Stimulated activated CD4-positive, alpha-beta T cell treated with anti-CD3 and anti-CD28 coated beads, Interleukin-12 subunit alpha, Interleukin-12 subunit beta, amount 100 ng/mL, for 48 hours (primary cell): ENCODE measurements at places on chromosomes 2 and 18.
A peak's percentile ranks its signal among the peaks of the same experiment; 100 is the strongest.

GRCh38 chr18:41144441-41144840 is 810.6 kb upstream of the PIK3C3 start:
- DNase-seq: no peak

DNA sequence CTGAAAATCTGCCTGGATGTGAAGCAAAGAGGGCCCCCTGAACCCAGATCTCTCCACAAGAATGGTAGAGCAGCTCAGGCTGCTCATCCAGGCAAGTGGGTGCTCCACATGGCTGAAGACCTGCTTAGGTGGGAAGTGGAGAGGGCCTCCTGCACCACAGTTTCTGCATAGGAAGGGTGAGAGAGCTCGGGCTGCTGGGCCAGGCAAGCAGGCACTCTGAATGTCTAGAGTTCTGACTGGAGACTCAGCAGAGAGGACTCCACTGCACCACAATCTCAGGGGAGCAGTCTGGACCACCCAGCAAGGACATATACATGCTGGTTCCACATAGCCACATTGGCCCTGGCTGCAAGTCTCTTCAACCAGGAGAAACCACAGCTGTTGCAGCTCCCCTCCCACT is 52.0 kb downstream of the DSEL start:
- no peak for DNase-seq

- DNase-seq: no peak
Observed at GRCh38 chr2:225020168-225020849, 22.0 kb downstream of the DOCK10 start.

GRCh38 chr2:198657512-198658121 is 800.1 kb downstream of the SATB2 start:
- no peak for DNase-seq

DNA sequence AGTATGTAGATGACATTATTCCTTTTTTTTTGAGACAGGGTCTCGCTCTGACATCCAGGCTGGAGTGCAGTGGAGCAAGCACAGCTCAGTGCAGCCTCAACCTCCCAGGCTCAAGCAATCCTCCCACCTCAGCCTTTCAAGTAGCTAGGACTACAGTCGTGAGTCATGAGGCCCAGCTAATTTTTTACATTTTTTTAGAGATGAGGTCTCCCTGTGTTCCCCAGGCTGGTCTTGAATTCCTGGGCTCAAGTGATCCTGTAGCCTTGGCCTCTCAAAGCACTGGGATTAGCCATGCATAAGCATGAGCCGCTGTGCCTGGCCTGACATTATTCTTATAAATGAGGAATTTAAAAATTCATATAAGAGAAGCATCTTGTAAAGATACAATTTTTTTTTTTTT is 86.9 kb downstream of the FAM117B start:
- DNase-seq: no peak

- DNase-seq: no peak
Observed at GRCh38 chr2:213189001-213189899, 37.8 kb upstream of the IKZF2 start.

DNA sequence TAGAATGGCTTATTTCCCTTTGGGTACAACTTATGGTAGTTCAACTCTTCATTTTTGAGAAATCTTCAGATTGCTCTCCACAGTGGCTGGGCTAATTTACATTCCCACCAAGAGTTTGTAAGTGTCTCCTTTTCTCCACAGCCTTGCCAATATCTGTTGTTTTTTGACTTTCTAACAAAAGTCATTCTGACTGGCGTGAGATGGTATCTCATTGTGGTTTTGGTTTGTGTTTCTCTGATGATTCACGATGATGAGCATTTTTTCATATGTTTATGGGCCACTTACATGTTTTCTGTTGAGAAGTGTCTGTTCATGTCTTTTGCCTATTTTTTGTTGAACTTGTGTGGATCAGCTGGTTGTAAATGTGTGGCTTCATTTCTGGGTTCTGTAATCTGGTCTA is 871.0 kb downstream of the EPHA4 start:
- no peak for DNase-seq

GRCh38 chr2:69376403-69376802 is 10.6 kb downstream of the GFPT1 start:
- DNase-seq: no peak

GRCh38 chr2:60163691-60164090 is 389.8 kb downstream of the BCL11A start:
- DNase-seq: no peak

DNA sequence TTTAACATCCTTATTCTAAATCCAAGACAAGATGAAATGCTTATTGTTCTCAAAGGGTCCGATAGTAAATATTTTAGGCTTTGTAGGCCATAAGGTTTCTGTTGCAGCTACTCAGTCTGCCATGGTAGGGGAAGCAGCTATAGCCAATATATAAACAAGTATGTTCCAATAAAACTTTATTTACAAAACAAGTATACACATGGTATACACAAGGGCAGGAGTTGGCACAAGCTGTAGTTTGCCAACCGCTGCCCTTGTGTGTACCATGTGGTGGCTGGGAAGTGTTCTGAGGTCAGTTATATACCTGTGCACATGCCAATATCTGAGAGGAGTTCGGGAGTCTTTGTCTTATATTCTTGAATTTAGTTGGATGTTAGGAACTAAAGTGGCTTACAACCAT is 126.0 kb upstream of the DNMT3A start:
- no peak for DNase-seq

DNA sequence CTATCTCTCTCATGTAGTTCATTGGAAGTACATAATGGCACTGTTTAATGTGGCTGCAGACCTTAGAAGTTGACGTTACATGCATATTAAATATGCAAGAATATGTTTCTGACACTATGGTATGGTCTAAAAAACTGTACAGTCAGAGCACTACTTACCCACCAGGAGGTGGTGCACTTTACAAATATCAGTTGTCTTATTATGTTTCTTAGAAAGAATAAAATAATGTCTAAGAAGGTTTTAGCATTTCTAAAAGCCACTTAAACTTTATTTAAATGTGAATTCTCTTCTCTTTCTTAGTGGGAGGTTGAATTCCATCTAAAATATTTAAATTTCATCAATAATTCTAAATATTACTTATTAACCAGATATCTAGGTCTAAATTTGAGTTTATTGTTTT is 4.3 kb downstream of the TMEFF2 start:
- DNase-seq: no peak

DNA sequence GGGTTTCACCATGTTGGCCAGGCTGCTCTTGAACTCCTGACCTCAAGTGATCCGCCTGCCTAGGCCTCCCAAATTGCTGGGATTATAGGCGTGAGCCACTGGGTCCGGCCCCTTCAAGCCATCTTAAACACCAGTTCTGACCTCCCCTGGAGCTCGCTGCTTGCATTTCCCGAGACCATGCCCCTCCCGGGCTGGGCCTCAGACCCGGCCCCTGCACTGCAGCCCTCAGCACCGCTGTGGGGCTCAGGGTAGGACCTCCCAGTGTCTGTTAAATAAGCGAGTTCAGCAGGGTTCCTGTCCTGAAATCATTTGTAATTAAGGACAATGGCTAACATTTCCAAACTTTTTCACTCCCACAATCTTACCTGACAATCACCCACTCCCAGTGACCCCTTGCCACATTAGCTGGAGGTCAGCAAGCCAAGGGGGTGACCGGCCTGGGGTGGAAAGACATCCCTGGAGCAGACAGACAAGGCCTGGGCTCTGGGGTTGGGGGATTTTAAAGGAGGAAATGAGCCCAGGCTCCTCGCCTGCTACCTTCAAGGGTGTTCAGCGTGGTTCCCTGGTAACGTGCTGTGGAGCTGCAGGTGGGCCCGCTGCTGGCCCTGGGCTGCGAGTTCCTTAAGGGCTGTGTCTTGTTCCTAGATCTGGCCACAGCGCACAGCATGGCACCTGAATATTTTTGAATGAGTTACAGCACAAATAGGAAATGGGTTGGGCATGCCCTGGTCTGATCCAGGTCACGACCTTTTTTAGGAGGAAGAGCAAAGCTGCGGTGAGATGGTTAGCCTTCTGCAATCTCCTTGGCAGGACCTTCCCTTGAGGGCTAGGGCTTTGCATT is 15.1 kb downstream of the CYS1 start:
- DNase-seq: no peak

DNA sequence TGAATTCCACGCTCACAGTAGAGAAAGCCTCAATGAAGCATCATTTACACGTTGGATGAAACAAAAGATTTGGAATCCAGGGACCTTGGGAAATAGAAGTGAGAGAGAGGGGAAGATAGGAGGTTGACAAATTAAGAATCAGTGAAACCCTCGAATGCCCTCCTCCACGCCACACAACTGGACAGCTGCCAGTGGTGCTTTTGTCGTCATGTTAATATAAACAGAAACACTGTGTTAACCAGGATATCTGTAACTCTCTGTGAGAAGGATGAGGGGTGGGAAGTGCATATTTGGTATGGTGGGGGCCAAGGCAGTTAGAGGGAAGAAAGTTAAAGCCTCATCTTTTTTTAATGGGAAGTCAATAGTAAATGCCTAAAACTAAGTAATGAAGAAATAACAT is 108.7 kb downstream of the GFPT1 start:
- no peak for DNase-seq

DNA sequence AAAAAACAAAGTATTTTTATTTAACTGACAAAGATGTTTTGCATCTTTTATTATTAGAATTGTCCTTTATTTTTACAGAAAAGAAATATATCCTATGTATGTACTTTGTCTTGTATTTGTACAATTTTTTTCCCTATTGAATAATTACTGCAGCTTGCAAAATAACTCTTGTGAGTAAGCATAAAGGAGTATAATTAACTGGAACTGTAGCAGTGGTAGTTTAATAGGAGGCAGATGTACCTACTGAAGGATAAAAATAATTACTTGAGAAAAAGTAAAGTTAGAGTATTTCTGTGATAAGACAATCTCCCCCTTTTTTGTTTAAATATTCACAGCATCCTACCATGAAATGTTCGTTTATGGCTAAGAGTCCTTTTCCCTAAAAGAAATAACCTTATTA is 34.7 kb downstream of the EHBP1 start:
- DNase-seq: no peak

- no peak for DNase-seq
Observed at GRCh38 chr2:39484620-39485495, 47.8 kb upstream of the MAP4K3 start.

GRCh38 chr2:240151477-240152031 is 11.1 kb upstream of the OTOS start:
- DNase-seq: no peak

- DNase-seq: no peak
Observed at GRCh38 chr2:38485734-38486133, 108.7 kb upstream of the ATL2 start.

DNA sequence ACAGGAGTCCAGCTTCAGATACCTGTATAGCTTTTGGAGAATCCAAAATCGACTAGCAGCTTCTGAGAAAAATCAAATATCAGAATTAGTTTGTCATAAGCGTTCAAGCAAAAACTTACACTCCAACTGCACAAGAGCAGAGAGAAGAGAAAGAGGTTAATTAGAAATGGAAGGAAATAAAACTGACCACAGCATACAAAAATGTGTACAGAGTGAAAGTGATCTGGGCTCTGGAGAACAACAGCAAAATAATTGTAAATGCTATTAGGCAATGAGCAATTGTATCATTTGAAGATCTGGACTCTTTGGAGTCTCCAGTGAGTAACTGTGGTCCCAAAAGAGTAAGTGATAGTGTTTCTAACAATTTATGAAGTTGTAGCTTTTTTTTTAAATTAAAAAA is 867.3 kb downstream of the TRIB2 start:
- DNase-seq: no peak

GRCh38 chr18:2653467-2653866 is 2.1 kb upstream of the SMCHD1 start:
- no peak for DNase-seq

DNA sequence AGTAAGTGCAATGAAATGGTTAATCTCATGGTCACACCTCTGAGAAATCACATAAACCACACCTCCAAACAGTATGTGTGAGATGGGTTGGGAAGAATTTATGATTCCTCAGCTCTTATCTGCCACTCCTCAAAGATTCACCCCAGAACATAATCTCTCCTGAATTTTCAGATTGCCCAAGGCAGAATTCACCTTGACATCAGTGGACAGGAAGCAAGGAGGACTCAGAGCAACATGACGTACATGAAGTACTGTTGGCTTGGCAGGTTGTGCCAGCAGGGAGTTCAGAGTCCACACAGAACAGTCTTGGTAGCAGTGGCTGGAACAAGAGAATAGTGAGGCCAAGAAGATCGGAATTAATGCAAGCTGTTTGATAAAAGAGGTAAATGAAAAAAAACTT is 31.7 kb upstream of the CYBRD1 start:
- no peak for DNase-seq

GRCh38 chr2:65309699-65310098 is 82.1 kb downstream of the ACTR2 start:
- DNase-seq: no peak

GRCh38 chr2:159904127-159904958 is 106.3 kb upstream of the CD302 start:
- peak; percentile 76 for DNase-seq

GRCh38 chr2:190254063-190254850 is 65.4 kb downstream of the HIBCH start:
- DNase-seq: no peak

DNA sequence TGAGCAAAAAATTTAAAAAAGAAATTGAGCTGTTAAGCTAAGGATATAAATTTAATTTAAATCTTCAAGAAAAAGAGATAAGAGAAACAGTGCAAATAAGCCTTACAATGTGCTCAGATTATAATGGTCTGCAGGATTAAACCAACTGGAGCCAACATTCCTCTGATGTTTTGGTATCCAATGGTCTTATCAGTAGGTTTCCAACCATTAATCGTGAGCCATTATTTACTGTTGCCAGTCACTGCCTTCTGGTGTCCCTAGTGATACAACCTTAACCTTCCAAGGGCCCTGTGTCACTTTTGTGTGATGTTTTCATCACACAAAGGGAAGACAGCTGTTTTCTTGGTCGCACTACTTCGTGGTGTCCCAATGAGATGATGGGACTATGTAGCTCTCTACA is 134.5 kb upstream of the CTAGE1 start:
- DNase-seq: no peak

- no peak for DNase-seq
Observed at GRCh38 chr2:240762249-240762648, 57.8 kb downstream of the KIF1A start.

- no peak for DNase-seq
Observed at GRCh38 chr2:117850015-117850414, 35.5 kb downstream of the DDX18 start.

DNA sequence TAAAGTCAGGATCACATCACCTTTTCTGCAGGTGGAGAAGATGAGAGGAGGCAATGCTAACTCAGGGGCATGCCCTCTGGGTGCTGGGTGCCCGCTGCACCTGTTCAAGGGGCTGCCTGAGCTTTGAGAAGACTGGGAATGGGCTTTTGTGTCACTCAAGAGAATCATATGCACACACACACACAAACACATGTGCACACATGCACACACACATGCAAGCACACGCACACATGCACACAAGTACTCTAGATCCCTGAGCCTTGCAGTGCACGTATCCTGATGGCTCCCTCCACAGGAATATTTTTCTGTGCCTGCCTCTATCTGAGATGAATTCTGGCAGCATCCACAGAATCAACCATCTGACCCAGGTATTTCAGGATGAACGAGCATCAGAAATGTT is 110.0 kb upstream of the TEX51 start:
- no peak for DNase-seq
